ENCODE measurements at places on chromosomes 5 and 9.

GRCh38 chr5:83401775-83402174, 69.8 kb upstream of the VCAN start:
- DNase-seq: no peak

GRCh38 chr5:33713136-33713765, 178.5 kb downstream of the ADAMTS12 start:
- no peak for DNase-seq

DNA sequence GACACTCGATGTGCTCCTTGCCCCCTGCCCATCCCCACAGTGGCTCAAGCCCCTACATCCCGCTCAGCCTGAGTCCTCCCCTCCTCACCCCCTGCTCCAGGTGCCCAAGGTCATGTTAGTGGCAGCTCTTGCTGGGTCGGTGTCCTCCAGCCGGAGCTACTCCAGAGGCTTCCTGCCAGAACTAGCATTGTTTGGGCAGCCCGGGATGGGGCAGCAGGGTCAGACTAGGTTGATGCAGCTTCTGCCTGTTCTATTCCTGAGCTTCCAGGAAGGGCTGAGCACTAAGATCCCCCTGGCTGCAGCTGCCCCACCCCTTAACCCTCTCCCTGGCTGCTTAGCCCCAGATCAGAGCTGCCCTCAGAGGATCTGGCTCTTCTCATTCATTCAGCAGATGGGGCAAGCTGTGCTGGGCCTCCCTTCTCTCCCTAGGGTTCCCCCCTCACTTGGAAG, 671 bp downstream of the RGS14 start:
- DNase-seq: peak; percentile 70

DNA sequence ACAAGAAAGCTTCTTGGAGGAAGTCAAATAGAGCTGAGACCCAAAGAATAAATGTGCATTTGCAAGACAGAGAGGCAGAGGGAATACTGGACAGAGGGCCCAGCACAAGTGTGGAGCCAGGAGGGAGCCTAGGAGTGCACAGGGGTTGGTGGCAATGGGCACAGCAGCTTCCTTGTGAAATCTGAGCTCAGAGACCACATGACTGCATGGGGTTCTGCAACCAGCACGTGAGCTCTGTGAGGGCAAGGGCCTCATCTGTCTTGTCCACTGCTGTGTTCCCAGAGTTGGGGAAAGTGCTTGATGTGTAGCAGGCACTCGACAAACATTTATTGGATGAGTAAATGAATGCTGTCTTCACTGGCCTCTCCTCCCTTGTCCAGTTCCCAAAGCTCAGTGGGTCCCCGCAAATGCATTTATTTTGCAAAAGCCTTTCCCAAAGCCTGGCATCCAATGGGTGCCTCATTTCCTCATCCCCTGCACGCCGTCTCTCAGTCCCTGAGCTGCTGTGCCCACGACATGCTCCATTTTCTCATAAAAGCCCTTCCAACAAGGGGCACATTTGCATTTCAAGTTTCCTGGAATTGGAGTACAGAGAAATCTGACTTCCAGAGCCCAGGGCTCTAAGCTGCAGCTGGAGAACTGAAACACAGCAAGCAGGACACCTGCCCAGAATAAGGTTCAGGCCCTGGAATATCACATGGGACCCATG, 58.5 kb downstream of the KCNIP1 start:
- no peak for DNase-seq

GRCh38 chr5:9786380-9787360, 156.5 kb upstream of the TAS2R1 start:
- DNase-seq: peak; percentile 22

DNA sequence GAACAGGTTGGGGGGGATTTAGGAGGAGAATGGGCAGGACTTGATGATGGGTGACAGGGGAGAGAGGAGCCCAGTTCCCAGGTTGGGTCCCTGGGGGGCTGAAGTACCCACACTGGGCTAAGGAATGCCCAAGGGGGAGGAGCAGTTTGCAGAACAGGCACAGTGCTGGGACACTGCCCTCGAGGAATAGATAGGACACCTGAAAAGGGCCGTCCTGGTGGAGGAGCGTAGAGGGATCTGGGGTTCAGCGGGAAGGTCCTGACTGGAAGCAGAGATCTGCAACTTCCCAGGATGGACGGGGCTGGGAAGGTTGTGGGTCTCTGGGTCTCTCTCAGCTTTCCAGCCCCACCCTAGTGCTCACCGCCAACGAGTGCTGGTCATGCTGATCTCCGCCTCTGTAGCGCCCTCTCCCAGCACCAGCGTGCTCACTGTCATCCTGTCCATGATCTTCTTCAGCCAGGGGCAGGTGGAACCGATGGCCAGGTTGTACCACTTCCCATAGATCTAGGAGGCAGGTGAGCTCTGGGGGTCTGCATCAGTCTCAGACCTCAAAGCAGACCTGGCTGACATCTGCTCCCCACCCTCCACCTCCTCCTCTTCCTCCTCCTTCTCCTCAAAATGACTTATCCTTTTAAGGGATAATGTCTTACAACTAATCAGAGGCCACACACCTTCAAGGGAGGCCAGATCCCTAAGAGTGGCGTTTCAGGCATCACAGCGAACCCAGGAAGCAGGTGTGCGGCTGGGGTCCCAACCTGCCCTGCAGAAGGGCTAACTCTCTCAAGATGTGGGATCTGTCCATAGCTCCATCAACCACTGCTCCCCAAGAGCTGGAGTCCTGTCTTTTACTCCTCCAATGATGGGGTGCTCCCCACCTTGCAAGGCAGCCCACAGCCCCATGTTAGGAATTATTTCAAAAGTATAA, 1.6 kb downstream of the AMBP start:
- no peak for DNase-seq

DNA sequence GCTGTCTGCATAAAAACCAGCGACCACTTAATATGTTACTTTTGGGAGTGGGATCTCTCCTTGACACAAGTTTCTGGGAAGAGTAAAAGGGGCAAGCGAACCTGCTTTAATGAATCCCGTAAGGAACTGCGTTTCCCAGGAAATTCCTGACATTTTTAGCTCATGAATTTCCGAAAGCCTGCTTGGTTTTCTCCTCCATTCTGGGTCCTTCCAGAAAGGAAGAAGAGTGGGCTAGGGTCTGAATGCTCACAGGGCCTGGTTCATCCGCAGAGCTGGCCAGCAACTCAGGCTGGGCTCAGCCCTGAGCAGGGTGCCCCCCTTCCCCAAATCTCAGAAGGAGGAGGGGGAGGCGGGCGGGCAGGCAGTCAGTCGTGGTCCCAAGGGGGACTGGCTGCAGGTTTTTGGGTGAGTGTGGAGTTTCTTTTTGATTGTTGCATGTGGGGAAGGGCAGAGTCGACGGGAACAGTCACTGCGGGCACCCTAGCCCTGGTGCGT, 1.2 kb upstream of the PURA start:
- no peak for DNase-seq

- DNase-seq: no peak
Measured at GRCh38 chr5:133340002-133340755, 272.2 kb downstream of the FSTL4 start.

GRCh38 chr5:177497292-177498012, at the start of gene PDLIM7:
Gene PDLIM7, minus strand, starts transcription at chr5:177497604. Its CDS starts 1,092 bp downstream, at chr5:177496512.
- DNase-seq: peak; percentile 98

DNA sequence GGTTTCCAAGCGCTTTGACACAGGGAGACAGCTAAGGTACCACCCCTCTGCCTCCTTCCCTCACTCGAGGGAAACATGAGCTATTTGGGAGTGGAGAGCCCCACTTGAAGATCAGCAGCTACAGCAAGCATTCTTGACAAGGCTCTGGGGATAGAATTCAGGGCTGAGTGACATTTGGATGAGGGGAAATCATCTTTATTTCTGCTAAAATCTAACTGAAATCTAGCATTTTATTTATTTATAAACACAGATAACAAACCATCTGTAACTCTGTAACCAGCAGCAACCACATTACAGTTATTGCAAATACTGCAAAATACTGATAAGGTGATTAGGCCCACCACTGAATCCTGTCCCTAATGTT, 22.4 kb downstream of the RNF130 start:
- no peak for DNase-seq

DNA sequence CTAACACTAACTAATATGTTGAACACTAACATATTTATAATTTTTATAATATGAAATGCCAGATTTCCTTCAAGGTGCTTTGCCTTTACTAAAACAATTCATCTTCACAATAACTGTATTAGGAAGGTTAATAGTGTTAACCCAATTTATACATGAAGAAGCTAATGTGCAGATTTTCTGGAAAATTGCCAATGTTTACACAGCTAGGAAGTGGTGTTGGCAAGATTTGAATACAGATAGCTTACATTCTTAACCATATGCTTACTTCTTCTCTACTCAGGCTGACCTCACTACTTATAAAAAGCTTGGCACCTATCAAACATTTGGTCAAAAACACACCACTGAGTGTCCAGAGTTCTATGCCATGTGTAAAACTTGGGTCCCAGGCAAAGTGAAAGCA, 445.4 kb upstream of the ITGA1 start:
- peak; percentile 13 for DNase-seq

- no peak for DNase-seq
Measured at GRCh38 chr5:75614176-75614575, 2.9 kb downstream of the ANKDD1B start.

GRCh38 chr5:122835681-122836080, 9.7 kb upstream of the SNX24 start:
- no peak for DNase-seq

DNA sequence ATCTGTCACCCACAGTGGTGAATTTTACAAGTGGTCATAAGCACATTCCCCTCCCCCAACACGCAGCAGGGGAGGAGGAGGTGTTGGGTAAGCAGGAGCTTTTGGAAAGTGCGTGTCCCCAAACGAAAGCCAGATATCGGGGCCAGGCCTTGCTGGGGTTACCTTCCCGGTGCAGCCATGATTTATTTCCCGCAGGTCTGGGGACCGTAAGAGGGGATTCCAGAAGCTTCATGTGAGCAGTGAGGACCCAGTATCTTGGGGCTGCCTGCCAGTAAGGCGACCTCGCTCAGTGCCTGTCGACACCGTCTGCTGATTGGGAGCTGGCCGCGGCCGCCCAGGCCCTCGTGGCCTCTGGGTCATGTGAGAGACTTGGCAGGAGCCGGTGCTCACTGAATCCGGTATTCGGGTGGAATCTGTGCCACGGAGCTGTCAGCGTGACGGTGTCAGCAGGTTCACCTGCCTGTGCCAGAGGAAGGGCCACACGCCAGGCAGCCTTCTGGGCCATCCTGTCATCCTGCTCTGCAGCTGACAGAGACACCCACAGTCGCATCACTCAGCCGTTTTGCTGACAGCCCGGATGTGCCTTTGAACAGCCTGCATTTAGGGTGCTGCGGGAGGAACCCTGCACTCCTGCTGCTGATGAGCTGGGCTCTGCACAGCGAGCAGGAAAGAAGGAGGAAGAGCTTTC, 37.3 kb downstream of the SEC61B start:
- DNase-seq: peak; percentile 78

GRCh38 chr9:114149765-114150340, 5.5 kb upstream of the COL27A1 start:
- DNase-seq: no peak

GRCh38 chr5:143194206-143194605, 209.3 kb downstream of the NR3C1 start:
- DNase-seq: no peak

- no peak for DNase-seq
Measured at GRCh38 chr9:2385746-2386145, 235.8 kb upstream of the VLDLR start.

GRCh38 chr5:76849419-76850291, at the start of gene S100Z:
Gene S100Z, plus strand, starts transcription at chr5:76850014. Its CDS starts 25,346 bp downstream, at chr5:76875360.
- no peak for DNase-seq

DNA sequence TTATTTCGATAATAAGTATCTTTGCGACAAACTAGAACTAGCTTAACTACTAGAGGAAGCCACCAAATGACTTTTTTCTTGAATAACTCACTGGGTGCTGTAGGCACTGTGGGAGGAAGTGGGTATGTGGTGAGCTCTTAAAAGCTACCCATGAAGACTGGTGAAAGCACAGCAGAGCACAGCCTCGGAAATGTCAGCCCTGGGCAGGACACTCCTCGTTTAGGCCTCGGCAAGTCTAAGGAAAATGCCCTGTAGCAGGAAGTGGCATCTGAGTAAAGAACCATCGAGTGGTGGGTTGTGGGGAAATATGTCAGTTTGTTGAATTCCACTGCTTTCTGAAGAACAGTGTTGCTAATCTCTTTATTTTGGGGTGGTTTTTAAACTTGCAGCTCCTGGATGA, 44.0 kb upstream of the NCS1 start:
- DNase-seq: no peak

Measured in DMS53 (cell line).